ENCODE measurements at places on chromosomes 7 and 10.

DNA sequence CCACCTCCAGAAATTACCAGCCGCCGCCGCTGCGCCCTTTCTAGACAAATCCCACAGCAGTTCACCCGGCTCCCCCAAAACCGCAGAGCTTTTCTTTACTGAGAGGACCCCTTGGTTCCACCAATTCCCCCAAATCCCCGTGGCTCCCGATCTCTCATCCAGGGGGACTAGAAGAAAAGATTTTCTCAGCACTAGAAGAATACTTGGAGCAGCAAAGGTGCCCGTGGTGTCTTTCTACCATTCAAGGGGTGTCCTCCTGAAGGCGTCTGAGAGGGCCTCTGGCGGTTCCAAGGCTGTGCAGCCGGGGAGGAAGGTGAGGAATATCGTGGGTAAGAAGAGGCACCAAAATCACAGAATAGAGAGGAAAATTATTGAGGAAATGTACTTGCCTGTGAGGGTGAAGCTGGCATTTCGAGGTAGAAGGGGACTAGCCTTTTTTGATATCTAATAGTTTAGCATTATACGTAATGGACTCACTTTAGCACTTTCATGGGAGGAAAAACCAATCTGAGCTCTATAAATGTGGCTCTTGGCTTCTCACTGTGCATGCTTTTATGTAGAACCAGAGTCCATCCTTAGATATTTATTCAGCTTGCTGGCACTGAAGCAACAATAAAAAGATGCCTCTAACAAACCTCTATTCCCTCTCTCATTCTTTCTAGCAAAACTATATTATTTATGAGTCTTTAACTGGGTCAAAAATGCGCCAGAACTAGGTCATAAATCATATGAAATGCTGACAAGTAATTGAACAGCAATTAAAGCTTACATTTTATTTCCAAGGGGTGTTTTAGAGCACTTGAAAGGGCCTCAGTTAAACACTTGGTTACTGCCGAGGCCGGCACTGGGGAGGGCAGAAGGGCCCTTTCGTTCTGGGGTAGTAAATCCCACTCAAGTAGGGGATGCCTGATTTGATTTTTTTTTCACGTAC, 13.8 kb upstream of the HOXA2 start:
- peak; percentile 65 for DNase-seq

DNA sequence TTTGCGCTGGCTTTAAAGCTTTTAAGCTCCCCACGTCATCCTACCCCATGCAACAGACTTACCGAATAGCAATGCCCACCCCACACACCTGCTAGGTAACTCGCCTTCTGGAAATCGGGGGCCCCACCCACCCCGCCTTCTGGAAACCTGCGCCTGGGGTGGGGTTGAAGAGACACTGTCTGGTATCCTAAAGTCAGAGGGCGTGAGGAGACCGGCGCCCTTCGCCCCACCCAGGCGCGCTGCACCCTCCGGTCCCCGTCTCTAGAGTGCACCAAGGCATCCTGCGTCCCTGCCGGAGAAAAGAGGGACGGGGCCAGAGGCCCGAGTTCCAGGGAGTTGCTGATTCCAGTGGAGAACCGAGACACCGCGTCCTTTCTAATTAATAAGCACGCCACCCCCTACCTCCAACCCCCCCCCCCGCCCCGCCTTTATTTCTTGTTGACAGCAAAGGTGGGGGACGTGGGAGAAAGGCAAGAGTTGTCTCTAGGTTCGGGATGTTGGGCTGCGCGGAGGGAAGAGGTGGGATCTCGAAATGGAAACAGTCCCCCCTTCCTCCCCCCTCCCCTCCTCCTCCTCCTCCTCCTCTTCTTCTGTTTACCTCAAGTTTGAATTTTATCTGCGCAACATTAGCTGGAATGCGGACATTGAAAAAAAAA, 220.9 kb upstream of the MKLN1 start:
- DNase-seq = no peak

GRCh38 chr10:31646519-31646918, 282.1 kb downstream of the ARHGAP12 start:
- no peak for DNase-seq

DNA sequence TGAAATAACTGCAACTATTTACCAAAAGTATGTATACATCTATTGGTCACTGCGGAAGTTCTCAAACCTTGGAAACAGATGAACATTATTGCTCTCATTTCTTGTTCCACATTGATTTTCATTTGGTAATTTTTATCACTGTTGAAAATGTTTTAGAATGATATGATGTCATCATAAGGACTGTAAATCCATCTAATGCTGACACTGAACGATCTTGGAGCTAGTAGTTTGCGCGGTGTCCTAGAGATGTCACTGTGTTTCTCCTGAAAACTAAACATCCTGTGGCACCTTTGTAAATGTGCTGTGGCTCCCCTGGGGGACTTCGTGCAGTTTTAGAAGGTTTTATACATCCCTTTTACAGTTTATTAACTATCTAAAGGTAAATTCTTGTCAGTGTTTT, 73.5 kb downstream of the DNAJB9 start:
- DNase-seq = no peak

DNA sequence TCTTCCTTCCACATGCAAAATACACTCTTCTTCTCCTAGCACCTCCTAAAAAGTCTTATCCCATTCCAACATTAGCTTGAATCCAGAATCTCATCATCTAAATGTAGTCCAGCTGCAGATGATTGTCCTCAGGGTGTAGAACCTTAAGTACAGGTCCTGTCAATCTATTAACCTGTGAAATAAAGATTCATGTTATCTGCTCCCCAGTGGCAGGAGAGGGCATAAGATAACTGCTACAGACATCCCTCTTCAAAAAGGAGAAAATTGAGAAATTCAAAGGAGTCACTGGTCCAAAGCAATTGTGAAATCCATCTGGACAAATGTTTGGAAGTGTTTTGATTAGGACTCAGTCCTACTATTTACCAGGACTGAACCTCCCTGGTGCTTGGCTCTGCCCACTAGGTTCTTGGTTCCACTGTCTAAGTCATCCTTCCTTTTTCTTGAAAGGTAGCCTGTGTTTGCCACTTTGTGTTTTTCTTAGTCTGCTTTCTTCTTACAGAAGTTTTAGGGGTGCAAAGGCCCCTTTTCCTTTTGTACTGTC, 96.2 kb downstream of the ADD3 start:
- DNase-seq = no peak

DNA sequence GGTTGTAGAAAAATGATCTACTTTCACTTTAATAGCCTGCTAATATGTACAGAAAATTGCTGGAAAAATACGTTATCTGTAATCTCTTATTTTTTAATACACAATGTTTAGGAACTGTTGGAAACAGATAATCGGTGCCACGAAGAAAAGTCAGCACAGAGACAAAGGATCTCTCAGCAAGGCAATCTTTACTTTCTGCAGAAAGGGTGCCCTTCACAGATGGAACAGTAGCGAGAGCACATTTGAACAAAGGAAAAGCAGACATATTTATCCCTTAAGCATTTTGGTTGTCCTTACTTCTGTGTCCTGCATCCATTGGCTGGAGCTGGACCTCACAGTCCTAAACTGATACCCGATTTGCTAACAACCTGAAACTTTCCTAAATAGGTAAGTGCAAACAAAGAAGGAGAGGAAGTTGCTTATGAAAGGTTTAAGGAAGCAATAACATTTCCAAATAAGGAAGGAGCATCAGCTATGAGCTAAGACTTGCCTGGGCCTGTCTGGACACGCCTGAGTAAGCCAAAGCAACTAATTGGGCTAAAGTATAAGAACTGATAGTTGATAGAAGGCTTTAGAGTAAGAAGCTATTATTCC, 640.0 kb downstream of the SH2D4B start:
- DNase-seq = no peak

DNA sequence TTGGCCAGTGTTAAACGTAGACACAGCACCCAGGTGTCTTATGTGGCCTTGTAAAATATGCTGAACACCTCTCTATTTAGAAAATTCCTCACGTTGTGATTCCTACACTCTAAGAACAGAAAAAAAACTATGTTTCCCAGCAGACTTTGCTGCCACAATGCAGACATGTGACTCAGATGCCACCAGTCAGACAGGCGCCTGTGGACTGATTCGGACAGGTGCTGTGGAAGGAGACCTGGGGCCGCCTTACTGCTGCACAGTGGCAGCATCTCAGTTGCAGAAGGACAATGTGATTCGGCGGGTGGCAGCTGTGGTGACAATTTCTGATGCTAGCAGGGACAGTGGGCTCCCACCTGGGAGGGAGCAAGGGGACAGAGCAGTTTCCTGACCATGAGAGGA, 88.8 kb downstream of the C10orf90 start:
- no peak for DNase-seq

- no peak for DNase-seq
Measured at GRCh38 chr7:102223184-102223583, 63.5 kb upstream of the SH2B2 start.

- DNase-seq = no peak
Measured at GRCh38 chr10:113929522-113929921, 75.1 kb downstream of the NHLRC2 start.

DNA sequence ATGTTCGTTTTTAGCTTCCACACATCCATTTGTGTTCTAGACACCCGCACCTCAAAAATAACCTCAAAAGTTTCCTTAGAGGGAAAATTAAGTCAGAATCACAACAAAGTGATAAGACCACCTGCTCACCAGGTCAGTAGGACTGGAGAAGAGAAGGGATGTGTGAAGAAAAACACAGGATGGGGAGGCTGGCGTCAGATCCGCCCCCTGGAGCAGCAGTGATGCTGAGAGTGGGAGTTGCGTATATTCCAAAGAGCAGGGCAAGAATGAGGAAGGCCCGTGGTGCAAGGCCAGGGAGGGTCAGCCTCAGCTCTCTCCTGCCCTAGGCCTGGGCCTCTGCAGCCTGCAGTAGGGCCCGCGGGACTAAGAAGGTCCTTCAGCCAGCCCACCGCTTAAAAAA, 28.7 kb downstream of the CRTAC1 start:
- no peak for DNase-seq

DNA sequence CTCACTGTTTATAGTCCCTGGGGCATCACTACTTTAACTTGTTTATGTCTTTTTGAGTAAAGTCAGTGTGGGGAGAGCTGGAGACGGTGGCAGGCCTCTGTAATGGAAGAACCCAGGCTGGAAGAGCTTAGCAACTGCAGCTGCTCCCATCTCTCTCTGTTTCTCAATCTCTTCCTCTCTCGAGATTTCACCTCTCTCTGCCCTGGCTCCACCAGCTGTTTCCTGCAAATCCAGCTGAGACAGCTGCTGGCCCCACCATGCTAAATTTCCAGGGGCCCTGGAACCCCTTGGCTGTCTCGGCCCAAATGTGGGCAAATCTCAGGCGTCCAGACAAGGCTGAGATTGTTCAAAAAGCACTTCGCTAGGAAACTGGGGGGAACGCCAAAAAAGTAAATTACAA, 25.8 kb upstream of the SLF2 start:
- DNase-seq = no peak

DNA sequence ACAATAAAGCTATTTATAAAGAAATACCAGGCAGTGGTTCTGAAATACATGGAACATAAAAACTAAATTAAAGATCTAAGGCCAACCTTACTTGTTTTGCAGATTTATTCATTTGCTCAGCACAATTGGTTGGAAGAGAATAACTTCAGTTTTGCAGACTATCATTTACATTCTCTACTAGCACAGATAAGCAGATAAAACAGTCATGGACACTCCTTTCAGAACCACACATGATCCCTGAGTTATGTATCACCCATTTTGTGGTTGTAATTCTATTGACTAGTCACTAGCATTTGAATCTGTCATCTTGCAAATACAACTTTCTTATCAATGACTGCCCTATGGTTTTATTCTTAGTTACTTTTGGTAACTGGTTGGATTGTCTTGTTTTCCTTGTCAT, 45.1 kb downstream of the PRKAR2B start:
- no peak for DNase-seq

GRCh38 chr7:111408724-111409123, 153.6 kb downstream of the IMMP2L start:
- no peak for DNase-seq

DNA sequence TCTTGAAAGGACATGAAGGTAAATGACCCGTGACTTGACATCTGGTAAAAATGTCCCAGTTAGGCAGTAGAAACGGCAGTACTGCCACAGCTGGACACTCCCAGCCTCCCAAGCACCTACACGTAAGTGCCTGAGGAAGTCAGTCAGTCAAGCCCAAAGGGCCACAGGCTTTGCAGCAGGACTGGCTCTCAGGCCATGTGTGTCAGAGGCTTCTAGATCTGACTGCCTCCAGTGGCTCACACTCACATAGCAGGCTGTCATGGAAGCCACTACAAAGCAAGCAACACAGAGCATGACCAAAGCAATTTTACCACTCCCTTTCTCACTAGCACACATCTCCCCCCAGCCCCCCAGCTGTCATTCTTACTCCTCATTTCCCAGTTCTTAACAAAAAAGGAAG, 17.8 kb upstream of the CCNJ start:
- DNase-seq = no peak

DNA sequence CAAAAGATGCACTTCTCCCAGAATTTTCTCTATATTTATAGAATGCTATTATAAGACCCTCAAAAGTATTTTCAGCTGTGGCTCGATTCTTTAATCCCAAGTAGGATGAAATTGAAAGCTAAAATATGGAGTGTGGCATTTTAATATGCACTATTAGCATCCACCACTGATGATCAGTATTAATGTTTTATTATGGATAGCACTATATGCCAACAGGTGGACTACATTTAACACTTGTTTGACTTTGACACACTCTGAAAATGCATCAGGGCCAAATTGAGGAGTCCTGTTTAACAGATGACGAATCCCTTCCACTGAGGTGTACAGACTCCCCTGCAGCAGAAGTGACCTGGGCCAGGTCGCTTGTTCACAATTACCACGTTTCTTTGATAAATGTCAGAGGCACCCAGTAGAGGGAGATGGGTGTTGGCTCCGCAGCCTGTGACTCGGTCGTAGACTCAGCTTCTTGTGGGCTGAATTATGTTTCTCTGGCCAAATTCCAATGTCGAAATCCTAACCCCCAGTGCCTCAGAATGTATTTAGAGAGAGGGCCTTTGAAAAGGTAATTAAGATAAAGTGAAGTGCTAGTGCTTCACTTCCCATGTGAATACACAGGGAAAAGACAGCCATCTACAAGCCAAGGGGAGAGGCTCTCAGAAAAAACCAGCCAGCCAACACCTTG, 48.1 kb downstream of the WIPF3 start:
- peak; percentile 67 for DNase-seq

DNA sequence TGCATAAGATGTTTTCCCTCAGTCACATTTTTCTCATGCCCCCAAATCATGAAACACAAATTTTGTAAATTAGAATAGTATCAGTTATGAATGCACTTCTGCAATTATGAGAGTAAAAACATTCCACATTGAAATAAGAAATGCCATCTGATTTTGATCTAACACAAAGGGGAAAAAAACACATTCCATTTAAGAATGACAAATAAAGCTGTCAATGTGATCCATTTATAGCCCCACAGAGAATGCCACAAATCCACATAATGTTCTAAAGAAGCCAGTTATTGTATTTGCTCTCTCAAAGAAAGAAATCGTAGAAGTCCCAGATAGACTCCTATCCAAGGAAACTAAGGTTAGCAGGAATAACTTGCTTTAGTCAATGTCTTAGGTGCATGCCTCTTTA, 48.7 kb upstream of the RHOBTB1 start:
- no peak for DNase-seq

All from DMS79 treated with DMSO at 0.1 percent for 48 hours (cell line).